ENCODE measurements at places on chromosomes 12 and 14.

DNA sequence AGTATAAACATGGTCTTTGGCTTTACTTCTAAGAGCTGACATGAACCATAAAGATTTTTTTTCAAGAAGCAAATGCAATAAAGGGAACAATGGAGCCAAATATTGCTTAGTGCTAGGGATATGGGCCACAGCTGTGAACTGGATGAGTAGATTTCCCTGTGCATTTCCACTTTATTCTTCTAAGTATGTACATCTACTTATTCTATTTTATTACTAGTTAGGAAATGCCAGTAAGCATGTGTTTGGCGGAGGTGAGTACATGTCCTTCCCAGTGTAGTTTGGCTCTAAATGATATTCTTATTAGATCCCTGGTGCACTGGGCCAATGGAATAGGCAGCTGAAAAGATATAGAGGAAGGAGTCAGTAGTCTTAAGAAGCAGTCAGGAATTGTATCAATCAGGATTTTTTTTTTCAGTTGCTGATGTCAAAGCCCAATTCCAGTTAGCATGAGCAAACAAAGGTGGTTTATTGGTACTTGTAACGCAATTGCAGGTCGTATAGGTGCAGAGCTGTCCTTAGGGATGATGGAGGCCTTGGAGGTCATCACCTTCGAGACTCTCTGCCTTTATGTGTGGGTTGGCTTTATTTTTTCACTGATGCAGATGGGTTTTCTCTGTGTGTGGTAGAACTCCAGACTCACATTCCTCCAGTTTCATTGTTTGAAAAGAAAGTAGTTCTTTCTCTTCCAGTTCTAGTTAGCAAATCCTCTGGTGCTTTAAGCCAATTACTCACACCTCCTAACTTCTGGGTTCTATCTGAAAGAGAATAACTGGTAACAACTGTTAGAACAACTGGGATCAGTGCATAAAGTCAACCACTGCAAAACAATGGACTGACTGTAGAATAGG lies 139.0 kb upstream of the LRIG3 start:
- DNase-seq = no peak

- no peak for DNase-seq
Measured at GRCh38 chr12:31387466-31387865, 61.5 kb upstream of the SINHCAF start.

GRCh38 chr14:20855652-20856291 lies 35.4 kb upstream of the RNASE3 start:
- peak; percentile 69 for DNase-seq

DNA sequence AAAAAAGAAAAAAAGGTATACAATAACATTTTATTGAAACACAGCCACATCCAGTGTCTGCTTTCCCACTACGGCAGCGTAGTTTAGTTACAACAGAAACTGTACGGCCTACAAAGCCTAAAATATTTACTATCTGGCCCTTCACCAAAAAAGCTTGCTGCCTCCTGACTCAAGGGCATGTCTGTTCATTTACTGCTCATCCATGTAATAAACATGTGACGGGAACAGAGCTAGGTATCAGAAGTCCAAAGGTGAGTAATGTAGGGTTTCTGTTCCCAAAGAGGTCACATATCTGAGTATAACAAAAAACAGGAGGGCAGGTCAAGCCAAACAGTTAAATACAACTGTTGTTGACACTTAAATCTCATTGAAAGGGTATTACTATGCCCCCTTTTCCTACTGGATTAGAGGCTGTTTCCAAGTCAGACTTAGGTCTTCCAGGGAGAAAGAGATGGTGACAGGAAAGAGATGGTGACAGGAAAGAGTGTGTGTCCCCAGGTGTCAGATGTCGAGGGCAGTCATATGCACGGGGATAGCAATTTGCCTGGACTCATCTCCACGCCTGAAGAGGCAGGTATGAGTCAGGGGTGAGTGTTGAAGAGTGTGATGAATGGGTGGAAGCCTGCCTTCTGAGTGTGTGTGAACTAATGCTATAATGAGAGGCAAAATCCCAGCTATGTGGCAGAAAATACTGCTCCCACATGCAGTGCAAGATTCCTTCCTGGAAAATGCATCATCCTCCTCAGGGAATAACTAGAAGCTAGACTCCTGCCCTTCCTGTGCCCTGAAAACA lies 77.7 kb downstream of the MAP3K9 start:
- DNase-seq = no peak

GRCh38 chr12:47078086-47078395 lies 1.4 kb upstream of the PCED1B start:
- no peak for DNase-seq

DNA sequence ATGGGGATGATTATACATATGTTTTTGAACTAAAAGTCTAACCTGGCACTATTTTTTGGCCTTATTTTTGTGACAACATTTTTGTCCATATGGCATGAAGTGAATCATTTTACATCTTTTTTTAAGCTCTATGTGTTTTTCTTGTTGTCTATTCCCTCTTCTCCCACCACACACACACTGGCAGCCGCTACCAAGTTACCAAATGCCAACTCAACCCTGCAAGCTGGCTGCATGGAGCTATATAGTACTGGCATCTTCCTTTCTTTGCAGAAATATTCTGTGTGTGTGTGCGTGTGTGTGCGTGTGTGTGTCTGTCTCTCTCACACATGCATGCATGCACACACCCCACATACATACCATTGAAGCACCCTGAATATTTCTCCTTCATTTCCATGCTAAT lies 278.9 kb upstream of the SOX5 start:
- no peak for DNase-seq

GRCh38 chr12:70243510-70244371 lies 508 bp downstream of the CNOT2 start:
- peak; percentile 64 for DNase-seq

DNA sequence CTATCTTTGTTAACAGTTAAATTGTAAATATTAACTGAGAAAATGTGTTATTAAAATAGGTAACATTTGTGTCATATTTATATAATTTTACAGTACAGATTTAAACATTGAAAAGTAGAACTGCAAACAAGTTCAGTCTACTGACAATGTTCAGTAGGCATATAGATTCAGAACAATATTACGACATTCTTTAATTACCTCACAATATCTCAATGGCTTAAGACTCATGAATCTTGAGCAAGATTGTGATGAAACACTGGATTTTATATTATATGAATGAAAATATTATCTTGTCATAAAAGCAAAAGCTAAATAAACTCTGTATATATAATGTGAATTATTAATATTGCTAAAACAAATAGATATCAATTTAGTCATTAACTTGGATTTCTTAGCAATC lies 194.9 kb downstream of the ADAMTS20 start:
- no peak for DNase-seq

DNA sequence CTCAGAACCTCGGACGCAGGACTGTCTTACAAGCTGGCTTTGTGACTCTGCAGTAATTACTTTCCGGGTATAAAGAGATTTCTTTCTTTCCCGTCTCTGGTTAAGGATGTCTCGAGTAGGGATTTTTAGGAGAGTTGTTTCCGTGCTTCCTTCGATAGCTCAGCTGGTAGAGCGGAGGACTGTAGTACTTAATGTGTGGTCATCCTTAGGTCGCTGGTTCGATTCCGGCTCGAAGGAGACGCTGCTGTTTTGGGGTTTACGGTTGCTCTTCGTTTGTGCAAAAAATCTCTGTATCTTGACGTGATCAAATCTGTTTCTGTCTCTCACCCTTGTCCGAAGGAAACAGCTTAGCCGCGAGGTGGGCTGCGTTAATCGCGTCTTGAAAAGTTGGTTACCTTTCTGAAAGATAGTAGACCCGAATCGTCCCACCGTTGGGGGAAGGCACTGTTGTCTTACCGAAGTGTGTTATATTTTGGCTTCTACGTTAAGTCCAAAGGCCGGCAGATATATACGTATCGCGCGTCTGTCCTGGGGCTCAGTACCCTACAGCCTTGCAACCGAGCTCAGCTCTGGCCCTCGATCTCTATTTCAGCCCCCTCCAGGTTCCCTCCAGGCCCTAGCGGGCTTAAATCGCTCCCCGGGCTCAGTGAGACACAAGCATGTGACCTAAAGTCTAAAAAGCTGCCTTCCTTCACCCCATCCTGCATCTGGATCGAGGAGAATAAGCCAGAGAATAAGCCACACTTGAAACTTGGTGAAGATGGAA lies 1.1 kb upstream of the RNASE4 start:
- DNase-seq = peak; percentile 88

DNA sequence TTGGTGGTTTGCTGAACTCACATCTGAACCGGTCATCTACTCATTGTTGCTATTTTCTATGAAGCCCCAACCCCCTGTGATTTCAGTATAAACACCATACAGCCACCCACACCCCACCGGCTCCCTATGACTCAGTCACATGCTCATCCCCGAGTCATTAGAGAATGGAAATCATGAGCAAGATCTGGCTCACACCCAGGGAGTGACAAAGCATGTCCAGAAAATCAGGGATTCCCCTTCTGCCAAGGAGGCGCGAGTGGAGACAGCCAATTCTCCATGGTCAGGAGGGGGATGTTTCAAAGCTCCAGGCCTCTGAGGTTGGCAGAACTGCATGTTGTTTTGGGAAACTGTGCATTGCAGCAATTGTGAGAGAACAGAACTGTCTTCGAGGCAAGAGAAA lies 657.5 kb upstream of the TBX3 start:
- peak; percentile 58 for DNase-seq

DNA sequence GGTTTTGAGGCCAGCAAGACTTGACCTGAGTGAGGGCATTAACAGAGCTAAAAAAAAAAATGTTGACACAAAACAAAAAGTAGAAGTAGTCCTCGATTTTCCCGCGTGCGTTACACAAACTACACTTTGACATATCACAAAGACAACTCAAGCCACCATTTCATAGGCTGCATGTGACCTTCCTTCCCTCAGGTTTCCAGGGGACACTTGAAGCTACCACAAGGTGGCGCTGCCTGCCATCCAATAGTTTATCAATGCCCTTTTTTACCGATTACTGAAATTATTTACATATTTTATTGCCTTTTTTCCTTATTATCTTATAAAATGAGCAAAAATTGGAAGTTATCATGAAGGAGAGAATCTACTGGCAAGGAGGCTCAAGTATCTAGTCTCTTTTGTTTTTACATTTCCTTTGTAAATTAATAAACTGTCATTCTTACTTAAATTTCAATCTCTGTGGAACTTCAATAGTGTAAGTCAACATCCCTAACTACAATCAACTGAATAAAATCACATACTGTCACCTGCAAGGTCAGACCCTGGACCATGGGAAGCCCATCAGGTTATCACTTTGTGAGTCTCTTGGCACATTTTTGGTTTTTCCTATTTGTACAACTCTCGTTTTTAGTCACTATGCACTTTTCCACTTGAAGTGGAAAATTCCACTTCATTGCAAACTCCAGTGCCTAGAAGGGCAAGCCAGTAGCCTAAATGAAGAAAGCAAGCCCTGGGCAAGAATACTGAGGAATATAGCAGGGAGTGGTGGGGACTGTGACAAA lies 84.6 kb upstream of the CPSF6 start:
- DNase-seq = peak; percentile 54

- DNase-seq = no peak
Measured at GRCh38 chr12:29614694-29615325, 117.3 kb upstream of the OVCH1 start.

GRCh38 chr12:1542599-1542998 lies 51.8 kb downstream of the FBXL14 start:
- no peak for DNase-seq

GRCh38 chr12:34033628-34034296 lies 11.5 kb downstream of the ALG10 start:
- peak; percentile 28 for DNase-seq

DNA sequence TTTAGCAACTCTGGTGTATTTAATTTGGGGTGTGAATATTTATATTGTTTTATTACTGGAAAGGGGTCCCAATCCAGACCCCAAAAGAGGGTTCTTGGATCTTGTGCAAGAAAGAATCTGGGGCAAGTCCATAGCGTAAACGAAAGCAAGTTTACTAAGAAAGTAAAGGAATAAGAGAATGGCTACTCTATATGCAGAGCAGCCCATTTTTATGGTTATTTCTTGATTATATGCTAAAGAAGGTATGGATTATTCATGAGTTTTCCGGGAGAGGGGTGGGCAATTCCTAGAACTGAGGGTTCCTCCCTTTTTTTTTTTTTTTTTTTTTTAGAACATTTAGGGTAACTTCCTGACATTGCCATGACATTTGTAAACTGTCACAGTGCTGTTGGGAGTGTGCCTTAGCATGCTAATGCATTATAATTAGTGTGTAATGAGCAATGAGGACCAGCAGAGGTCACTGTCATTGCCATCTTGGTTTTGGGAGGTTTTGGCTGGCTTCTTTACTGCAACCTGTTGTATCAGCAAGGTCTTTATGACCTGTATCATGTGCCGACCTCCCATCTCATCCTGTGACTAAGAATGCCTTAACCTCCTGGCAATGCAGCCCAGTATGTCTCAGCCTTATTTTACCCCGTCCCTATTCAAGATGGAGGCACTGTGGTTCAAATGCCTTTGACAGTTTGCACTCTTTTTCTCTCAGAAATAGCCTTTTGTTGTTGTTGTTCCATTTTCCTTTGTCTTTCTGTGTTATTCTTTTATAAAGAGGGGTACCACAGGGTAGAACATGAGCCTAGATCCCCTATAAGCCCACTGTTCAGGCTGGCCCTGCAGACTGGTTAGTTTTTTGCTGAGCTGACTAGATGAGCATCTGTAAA lies 75.5 kb upstream of the DCD start:
- peak; percentile 30 for DNase-seq

- DNase-seq = no peak
Measured at GRCh38 chr12:49208676-49209075, 19.8 kb upstream of the TUBA1A start.

DNA sequence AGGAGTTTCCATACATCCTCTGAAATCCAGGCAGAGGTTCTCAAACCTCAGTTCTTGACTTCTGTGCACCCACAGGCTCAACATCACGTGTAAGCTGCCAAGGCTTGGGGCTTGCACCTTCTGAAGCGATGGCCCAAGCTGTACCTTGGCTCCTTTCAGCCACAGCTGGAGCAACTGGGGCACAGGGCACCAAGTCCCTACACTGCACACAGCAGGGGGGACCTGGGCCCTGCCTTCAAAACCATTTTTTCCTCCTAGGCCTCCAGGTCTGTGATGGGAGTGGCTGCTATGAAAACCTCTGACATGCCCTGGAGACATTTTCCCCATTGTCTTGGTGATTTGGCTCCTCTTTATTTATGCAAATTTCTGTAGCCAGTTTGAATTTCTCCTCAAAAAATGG lies 10.6 kb downstream of the AREL1 start:
- DNase-seq = no peak

DNA sequence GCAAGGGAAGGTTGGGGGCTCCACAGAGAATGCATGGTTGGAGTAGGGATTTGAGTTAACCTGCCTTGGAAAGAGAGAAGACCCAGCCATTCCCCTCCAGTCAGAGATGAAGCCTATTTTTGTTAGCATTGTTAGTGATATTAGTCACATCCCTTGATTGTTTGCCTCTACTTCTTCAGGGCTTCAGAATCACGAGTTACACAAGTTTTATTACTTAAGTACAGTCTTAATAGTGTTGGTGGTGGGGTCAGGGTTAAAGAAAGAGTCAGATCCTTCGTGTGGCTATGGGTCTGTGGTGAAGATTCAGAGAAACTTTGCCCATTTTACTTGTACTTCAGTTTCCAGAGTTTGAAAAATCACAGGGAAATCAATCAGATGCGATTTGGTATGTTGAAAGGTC lies 363.1 kb downstream of the LRIG3 start:
- no peak for DNase-seq

DNA sequence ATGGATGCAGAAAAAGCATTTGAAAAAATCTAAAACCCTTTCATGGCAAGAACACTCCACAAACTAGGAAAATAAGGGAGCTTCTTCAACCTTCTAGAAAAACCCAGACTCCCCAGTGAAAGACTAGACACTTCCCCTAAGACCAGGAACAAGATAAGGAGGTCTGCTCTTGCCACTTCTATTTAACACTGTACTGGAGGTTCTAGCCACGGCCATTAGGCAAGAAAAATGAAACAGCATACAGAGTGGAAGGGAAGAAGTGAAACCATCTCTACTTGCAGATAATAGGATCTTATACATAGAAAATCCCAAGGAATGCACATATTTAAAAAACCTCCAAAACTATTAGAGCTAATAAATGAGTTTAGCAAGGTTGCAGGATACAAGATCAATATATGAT lies 42.3 kb downstream of the CHGA start:
- no peak for DNase-seq
